Transverse colon (tissue), 4 donors: ENCODE measurements at places on chromosomes 6 and 20. TPM values are rescaled to one million over a fixed set of nuclear protein-coding genes. Genes with fewer than 3 reads are reported as not detected.

DNA sequence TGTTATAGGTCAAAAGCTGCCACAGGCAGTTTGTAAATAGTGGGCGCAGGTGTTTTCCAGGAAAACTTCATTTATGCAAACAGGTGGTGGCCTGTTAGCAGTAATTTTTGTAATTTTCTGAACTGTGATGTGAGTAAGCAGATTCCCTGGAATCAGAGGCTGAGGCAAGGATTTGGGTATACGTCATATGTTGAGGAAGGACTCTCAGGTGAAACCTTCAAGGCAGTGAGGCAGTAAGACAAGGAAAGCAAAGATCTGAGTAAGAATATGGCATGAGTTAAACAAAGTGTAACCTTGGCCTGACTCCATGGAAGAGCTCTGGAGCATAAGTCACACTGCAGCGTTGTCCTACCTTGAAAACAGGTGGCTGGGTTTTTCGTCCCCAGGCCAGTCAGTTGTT, 291.1 kb upstream of the BTBD3 start:
- DNase-seq, result no peak

GRCh38 chr20:10550204-10551118, 115.4 kb downstream of the SLX4IP start:
- DNase-seq, result no peak

- no peak for DNase-seq
These were observed 135.7 kb downstream of the BCAS1 start for GRCh38 chr20:53934421-53935343.

GRCh38 chr6:92715991-92716390, 703.4 kb downstream of the EPHA7 start:
- no peak for DNase-seq

The SLX4IP gene
- total RNA-seq, result 5.4 TPM

The VSX1 gene
- not detected for total RNA-seq
